ACHN (cell line): ENCODE measurements at places on chromosomes 16 and 17.
A peak's percentile ranks its signal among the peaks of the same experiment; 100 is the strongest.

DNA sequence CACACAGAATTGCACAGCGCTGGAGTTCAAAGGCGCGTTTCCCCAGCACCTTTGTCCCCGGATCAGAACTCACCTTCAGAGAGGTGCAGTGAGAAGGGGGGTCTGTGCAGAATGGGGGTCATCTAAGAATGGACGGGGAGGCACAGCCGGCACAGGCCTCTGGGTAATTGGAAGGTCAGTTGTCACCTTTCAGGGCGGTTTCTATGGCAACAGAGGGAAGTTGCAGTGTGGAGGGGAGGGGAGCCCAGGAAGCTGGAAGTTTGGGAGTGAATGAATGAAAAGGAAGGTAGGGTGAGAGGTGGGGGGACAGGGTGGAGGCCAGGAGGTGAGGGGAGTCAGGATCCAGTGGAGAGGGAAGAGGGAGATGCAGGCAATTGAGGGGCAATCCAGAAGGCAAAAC, 12.4 kb upstream of the KCNG4 start:
- DNase-seq, result no peak

DNA sequence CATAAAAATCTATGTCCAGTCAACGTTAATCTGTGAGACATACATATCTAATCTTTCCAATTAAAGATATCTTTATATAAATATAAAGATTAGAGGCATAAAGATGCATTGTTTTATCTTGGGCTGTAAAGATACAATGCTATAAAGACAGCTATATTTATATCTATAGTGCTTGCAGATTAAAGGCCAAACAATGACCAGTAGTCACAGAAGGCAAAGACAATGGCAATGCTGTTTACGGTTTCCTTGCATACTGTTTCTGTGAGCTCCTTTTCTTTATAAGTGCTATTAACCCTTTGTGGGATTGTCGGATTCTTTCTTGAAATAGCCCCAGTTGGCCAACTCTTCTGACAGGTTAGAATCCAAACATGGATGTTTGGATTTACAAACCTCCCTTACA, 85.5 kb upstream of the SALL1 start:
- no peak for DNase-seq

- no peak for DNase-seq
These were observed 469.3 kb downstream of the TOX3 start for GRCh38 chr16:52077607-52078006.

DNA sequence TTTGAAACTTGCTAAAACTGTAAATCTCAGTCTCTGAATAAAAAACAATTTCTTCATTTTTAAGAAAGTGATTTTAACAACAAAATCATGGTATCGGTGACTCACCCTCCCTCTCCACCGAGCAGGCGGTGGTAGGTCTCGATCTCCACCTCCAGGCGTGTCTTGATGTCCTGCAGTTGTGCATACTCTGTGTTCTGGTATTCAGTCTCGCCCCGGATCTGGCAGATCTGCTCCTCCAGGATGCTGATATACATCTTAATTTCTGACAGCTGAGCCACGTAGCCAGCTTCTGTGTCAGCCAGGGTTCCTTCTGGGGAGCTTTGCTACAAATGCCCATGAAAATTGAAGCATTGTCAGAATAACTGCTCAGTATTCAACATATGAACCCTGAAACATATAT, 15.4 kb upstream of the KRT24 start:
- DNase-seq, result no peak

DNA sequence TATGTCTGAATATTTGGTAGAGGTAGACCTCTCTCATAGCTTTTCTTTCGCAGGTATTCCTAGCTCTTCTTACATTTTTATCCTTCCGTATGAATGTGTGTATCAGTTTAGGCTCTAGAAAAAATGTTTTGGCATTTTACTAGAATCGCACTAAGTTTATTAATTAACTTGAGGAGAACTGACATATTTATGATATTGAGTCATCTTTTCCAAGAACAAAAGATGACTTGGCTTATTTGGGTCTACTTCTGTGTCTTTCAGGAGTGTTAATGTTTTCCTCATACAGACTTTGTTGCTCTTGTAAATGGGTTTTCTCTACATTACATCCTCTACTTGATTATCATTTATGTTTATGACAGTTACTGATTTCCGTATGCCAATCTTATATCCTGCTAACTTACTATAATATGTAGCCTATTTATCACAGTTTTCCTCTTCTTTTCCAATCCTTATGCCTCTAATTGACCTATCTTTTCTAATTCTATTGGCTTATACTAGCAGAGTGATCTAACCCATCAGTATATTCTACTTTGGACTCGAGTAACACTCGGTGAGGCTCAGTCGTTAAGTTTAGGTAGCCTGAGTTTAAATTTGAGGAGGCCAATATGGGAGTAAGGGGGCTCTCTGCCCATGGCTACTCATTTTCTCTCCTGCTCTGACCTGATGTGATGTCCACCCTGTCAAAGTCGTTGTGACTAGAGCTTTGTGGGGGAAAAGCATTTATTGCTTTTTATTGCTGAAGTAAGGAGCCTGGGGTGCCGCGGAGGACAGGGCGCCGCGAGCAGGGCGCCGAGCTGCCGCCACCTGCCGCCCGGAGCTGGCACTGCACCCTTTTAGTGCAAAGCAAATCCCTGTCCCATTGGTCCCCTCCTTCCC, 20.0 kb downstream of the ST6GALNAC1 start:
- DNase-seq, result peak; percentile 72
